ENCODE measurements at places on chromosomes 12 and 14.

DNA sequence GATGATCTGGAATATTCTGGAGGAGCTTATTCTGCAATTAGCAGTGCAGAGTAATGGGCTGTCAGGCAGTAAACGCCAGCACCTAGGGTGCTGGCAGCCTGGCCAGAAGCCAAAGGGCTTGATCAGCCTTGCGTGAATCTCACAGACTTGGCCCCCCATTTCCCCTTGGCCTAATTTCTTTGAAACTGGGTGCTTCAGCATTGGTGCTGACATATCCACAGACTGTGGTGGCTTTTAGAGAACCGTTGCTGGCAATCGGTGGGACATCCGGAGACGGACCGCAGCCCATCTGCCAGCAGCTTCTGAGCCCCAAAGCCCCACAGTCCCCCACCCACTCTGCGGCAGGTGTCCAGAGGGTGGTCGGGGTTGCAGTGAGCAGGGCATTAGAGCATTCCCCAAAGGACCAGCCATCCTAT lies 157.1 kb downstream of the CALM1 start:
- DNase-seq = no peak

- no peak for DNase-seq
Observed at GRCh38 chr14:31827325-31827724, 249.8 kb upstream of the ARHGAP5 start.

DNA sequence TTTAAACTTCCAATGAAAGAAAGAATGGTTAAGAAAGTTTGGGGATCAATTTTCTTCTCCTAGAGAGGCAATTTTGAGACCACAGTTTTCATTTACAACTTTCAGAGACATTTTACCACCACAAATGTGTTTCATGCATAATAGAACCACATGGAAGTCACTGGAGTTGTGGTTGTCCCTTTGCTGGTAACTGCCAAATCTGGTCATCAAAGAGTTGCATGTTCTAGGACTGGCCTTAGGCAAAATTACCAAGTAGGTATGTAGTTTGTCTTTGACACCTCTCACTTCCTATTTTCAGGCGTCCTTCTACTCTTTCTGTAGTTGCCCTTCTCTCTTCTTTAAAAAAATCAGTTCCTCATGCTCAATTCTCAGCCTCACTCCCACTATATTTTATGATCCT lies 54.3 kb upstream of the TMX1 start:
- DNase-seq = no peak

- DNase-seq = no peak
Observed at GRCh38 chr12:93380480-93381121, 2.9 kb downstream of the NUDT4 start.

GRCh38 chr12:5441497-5442236 lies 9.8 kb downstream of the NTF3 start:
- no peak for DNase-seq

- no peak for DNase-seq
Observed at GRCh38 chr14:104135904-104136471, 2.4 kb upstream of the KIF26A start.

- no peak for DNase-seq
Observed at GRCh38 chr12:47891356-47891755, 13.4 kb downstream of the VDR start.

- no peak for DNase-seq
Observed at GRCh38 chr12:43942379-43942778, 106.5 kb downstream of the TMEM117 start.

DNA sequence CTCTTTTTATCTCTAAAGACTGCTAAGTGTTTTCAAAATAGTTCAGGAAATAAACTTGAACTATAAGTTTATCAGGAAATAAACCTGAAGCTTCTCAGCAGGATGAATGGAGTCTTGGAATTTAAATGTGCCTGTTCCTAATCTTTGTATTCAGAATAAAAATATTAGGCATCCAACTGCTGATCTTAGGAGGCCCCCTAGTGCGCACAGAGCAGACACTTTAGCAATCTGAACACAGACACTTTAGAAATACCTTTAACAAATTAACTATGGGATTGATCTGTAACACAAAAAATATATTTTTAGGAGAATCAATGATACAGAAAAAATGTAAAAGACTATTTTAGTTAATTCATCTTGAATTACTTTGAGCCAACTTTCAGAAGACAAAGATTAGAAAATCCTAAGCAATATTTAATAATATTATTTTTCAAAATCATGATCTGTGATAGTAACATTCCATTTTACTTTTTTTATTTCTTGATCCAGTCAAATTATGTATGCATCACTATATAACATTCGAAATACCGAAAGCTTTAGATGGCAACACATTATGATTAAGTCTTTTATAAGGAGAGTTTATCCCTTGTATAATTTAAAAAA lies 80.9 kb downstream of the SLC41A2 start:
- DNase-seq = no peak

GRCh38 chr12:119288576-119288975 lies 46.0 kb upstream of the CCDC60 start:
- no peak for DNase-seq

DNA sequence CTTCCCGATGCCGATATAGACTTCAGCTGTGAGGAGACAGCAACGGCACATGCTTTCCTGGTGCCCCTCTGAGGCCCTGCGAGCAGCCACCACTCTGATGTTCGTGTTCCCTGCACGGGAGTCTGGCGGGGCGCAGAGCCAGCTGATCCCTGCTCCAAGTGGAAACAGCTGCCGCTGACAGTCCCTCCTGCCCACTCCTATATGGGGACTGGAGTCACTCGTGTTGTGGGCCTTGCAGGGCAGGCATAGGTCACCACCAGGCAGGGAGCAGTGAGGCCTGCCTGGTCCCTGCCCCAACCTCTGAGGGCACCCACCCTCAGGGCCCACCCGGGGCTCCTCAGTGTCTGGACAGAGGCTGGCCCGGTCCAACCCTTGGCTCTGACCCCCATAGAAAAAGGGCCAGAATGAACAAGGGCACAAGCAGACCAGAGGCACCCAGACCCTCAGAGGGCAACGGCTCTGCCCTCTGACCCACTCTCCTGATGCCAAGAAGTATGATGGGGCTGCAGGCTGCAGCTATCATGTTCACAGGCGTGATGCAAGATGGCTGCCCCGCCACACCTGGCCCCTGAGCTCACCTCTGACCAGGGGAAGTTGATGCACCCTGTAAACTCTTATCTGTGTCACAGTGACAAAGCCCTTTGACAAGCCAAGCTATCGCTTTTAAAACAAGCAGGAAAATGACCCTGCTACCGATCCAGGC lies 181.6 kb downstream of the CALM1 start:
- no peak for DNase-seq

DNA sequence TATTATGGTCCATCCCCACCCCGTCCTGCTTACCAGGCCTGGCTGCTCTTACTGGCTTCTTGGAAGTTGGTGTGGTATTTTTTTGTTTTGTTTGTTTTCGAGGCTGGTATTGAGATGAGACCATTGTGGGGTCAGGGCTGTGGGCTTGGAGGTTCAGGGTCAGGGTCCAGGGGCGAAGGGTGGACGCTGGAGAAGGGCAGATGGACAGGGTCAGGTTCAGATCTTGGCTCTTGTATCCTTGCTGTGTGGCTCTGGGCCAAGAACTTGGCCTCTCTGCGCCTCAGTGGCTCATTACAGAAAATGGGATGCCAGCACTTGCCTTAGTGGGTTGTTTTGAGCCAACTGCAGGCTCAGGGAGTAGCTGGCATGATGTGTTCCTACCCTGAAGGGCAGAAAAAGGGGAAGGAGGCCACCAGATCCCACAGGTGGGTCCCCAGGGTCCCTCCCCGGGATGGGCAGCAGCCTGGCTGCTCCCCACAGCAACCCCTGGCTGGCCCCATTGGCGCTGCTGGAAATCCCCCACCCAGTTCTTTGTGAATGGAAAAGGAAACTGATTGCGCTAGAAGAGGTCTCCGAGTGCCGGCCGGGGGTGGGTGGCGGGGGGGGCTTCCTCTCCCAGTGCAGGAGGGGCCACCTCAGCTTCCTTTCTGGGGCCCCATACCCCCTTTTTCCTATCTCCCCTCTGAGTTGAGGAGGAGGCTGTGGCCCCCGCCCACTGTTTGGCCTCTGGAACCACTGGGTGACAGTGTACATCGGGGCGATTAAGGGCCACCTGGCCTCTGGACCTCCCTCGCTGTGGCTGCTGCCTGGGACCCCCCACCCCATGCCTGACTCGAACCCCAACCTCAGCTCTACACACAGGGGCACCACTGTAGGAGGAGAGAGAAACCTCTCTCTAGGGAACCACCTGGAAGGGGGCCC lies 25.0 kb downstream of the SH2B3 start:
- DNase-seq = no peak

DNA sequence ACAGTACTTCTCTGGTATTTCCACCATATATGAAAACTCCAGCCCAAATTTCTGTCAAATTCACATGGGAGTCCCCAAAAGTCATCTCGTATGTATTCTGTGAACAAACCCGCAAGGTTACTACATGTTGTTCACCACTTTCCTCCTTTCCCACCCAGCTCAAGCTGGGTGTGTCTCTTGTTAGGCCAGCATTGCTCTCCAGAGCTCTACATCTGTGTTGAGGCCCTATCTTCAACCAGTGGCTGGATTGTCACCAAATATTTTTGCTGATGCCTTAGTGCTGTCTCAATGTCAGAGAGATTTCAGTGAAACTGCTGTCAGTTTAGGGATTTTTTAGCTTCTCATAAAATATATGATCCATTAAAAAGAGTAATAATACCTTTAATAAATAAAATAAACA lies 230.9 kb downstream of the BTG1 start:
- DNase-seq = no peak

DNA sequence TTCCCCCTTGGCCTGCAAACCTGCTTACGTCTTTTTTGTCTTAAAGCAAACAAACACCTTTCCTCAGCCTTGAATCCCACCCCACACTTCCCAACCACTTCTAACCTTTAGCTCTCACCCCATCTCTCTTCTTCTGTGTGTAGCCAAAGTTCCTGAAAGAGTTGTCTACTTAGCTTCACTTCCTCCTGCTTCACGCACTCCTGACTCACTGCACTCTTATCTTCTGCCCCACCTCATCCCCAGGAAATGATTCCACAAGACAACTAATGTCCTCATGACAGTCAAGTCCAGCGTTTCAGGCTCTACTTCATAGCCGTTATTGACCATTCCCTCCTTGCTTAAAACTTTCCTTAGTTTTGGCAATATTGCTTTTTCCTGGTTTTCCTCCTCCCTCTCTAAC lies 22.4 kb downstream of the EIF2B2 start:
- DNase-seq = no peak

DNA sequence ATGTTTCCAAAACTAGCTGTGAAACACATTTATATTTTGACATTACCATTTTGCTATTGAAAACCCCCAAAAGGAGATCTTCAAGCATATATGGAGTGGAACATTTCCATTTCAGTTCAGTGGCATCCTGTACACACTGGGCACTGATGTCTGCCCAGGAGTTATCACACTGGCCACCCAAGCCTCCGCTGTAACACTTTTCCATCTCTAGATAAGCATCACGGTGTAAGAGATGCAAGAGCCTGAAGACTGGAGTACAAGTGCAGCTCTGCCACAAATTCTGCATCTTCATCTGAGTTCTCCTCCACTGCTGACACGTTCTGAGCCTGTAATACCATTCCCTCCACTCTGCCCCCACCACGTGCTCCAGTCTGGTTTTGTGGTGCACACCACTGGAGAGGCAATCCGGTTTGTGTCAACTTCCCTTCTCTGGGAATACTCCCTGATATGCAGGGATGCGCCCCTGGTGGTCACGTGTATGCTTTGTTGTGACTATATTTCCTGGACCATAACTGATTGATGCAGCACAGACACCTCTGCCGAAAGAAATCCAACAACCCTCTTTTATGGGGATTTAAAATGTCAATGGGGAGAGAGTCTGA lies 12.7 kb downstream of the SPTLC2 start:
- DNase-seq = no peak

GRCh38 chr12:46406352-46407027 lies 33.9 kb upstream of the SLC38A2 start:
- no peak for DNase-seq

GRCh38 chr12:78004249-78005093 lies 173.8 kb downstream of the NAV3 start:
- no peak for DNase-seq

DNA sequence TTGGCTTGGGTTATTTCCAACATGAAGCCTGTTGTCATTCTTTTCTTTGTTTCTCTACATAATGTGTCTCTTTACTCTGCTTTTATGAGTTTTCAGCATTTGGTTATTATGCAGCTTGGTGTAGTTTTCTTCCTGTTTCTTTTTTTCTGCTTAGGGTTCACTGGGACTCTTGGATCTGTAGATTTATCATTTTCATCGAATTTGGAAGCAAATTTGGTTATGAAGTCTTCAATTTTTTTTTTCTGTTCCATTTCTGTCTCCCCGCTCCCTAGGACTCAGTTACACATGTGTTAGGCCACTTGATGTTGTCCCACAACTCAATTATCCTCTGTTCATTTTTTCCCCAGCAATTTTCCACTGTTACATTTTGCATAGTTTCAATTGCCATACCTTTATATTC lies 13.8 kb upstream of the BEGAIN start:
- no peak for DNase-seq

DNA sequence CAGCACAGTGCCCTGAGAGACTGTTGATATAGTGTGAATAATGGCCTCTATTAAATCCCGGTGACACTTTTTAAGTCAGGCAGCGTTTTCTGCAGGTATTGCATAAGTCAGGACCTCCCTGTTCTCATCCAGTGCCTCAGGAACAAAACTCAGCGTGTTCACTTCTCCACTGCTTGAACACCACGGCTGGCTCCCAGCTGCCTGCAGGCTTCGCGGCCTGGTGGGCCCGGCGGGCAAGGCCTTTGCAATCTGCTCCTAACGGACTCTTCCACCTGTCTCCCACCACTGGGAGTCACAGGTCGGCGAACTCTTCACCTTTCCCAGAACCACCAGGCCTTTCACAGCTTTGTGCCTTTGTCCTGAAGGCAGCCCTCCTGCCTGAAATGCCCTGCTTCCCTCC lies 18.7 kb downstream of the RFX4 start:
- DNase-seq = no peak

- DNase-seq = no peak
Observed at GRCh38 chr12:25734529-25735180, 181.6 kb upstream of the LMNTD1 start.

- no peak for DNase-seq
Observed at GRCh38 chr12:116896411-116896924, 14.3 kb upstream of the FBXW8 start.

DNA sequence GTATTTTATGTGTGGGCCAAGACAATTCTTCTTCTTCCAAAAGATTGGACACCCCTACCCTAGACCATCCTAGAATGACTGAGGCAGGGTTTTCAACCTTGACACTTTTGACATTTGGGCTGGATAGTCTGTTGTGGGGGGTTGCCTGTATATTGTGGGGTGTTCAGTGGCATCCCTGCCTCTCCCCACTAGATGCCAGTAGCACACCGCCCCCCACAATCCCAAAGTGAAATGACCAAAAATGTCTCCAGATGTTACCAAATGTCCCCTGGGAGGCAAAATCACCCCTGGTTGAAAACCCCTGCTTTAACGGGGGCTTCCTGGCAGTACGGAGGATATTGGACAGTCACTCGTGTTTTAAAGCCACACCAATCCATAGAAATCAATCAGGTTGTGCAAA lies 219.6 kb downstream of the PHETA1 start:
- DNase-seq = no peak
